ENCODE measurements at places on chromosomes 16 and 17.

- DNase-seq: no peak
These were observed 22.0 kb upstream of the TACO1 start for GRCh38 chr17:63578769-63579111.

- DNase-seq: peak; percentile 52
These were observed 477 bp downstream of the CENPV start for GRCh38 chr17:16352667-16353316.

GRCh38 chr17:35235917-35236316, 7.0 kb upstream of the SLFN5 start:
- no peak for DNase-seq

GRCh38 chr17:29587591-29587990, 1.9 kb downstream of the GIT1 start:
- DNase-seq: no peak

DNA sequence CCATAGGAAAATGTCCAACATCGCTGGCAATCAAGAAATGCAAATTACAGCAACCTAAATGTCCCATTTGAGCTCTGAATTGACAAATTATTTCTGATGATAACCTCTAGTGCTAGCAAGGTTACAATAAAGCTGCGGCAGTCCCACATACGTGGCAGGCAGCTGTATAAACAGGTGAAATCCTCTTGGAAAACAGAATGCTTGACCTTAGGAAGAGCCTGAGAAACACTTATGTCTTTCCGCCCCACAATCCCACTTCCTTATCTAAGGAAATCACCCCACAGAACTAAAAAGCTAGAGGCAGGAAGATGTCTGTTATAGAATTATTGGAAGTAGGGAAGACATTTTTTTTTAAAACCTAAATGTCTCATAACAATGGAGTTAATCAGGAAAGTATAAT, 154.3 kb downstream of the KATNIP start:
- no peak for DNase-seq

GRCh38 chr17:18246880-18247612, 11.5 kb downstream of the FLII start:
- DNase-seq: no peak

GRCh38 chr17:70171159-70171558, 1.8 kb downstream of the KCNJ2 start:
- DNase-seq: no peak
